ENCODE measurements at places on chromosomes 16 and 17.

- DNase-seq, result no peak
Measured at GRCh38 chr17:81071761-81072741, 37.1 kb downstream of the BAIAP2 start.

- DNase-seq, result no peak
Measured at GRCh38 chr17:2151358-2152033, 96.6 kb downstream of the HIC1 start.

- no peak for DNase-seq
Measured at GRCh38 chr17:385836-386140, 33.2 kb upstream of the RPH3AL start.

- DNase-seq, result peak; percentile 78
Measured at GRCh38 chr17:29180034-29180787, at the start of gene MYO18A. Gene MYO18A (minus strand): TSS chr17:29180398. CDS start chr17:29166940, 13,458 bp downstream.

- DNase-seq, result no peak
Measured at GRCh38 chr16:9124444-9124843, 33.0 kb downstream of the HAPSTR1 start.

- no peak for DNase-seq
Measured at GRCh38 chr16:2487903-2488531, 13.1 kb downstream of the TBC1D24 start.

DNA sequence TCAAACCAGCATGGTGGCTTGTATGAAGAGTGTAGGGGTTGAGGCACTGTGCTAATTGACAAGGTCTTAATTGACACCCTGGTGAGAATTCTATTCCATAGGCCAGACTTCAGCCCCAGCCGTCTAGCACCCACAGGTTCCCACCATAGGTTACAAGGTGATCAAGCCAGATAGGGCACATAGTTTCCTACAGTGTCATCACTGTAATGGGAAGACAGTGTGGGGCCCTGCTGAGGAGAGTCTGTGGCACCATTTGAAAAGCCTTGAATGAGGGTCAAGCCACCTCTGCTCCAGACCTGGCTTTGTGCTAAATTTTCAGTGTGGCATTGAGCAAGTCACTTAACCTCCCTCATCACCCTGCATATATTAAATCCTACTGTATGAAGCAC, 36.2 kb downstream of the YPEL2 start:
- no peak for DNase-seq

- no peak for DNase-seq
Measured at GRCh38 chr16:2768403-2769089, 8.5 kb downstream of the ELOB start.

DNA sequence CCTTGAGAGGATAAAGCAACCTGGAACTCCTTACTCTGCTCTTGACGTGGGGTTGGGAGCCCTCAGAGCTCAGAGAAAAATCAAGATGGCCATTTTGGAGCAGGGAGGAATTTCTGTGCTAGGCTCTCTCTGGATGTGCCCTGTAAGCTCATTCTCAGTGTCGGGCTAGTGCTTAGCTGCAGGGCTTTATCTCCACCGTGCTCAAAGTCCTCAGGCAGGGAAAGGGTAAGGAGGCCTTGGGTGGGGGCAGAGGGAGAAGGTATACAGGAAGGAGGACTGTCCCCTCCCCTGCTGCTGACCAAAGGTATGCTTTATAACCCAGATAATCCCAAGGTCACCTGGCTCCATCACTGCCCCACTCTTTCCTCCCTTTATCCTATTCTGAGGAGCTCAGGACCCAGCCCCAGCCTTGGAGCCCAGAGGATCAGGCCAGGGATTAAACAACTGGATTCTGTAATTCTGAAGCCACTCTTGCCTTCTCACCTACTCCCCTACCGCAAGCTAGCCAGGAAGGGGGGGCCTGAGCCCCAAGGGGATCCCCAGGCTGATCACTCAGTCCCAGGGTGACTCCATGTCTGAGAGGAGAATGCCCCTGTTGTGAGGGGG, 1.1 kb downstream of the DHRS11 start:
- DNase-seq, result no peak

DNA sequence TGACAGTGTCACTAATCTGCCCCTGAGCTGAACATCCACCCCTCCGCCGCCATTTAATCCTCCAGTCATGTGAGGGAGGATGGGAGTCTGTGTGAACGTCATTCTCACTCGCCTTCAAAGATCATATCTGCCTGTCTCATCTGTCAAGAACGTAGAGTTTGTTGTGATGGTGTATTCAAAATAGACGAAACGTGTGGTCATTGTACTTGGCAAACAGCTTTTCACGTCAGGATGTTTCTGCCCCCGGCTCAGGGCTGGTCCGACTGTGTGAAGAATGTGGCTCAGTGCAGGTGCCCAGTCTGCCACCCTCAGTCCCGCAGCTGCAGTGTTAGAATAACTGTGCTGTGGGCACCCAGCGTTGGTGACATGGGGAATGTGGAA, 148.0 kb downstream of the KCNJ12 start:
- no peak for DNase-seq

GRCh38 chr16:88195911-88196465, 186.8 kb upstream of the ZNF469 start:
- DNase-seq, result no peak

GRCh38 chr17:75638893-75639292, 5.7 kb downstream of the SMIM5 start:
- DNase-seq, result no peak
